Activated CD8-positive, alpha-beta T cell treated with anti-CD3 and anti-CD28 coated beads for 36 hours (primary cell): ENCODE measurements at places on chromosomes 11 and 22. TPM values are rescaled to one million over a fixed set of nuclear protein-coding genes. Genes with fewer than 3 reads are reported as not detected.

DNA sequence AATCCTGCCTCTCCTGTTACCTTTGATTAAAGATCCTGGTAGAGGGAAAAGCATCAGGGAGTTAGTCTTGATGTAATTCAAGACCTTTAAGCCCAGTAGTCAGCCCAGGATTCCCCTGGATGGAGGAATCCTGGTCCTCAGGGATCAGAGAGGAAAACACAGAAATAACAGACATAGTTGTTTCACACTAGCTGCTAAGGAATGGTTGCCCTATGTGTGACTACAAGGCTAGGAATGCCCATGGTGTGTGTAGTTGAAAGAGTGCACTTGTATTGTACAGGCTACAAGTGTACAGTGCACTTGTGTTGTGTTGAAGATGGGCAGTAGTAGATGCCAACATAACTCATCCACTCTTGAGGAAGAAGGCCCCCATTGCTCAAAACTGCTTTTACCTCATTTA lies 226.8 kb downstream of the AASDHPPT start:
- H3K27ac ChIP-seq: no peak overlapping the region
- H3K4me3 ChIP-seq: no peak overlapping the region
- no peaks in the 10 kb centered on the region for H3K36me3 ChIP-seq
- DNase-seq: no peak

- H3K27me3 ChIP-seq: no peaks in the 10 kb centered on the region
- peaks cover 10% of the 10 kb centered on the region for H3K4me1 ChIP-seq
- peak; percentile 71 for DNase-seq
- H3K36me3 ChIP-seq: no peaks in the 10 kb centered on the region
Measured at GRCh38 chr11:47355283-47356128, 3.0 kb upstream of the MYBPC3 start.

- H3K27me3 ChIP-seq: no peaks in the 10 kb centered on the region
- peaks cover 18% of the 10 kb centered on the region for H3K36me3 ChIP-seq
- H3K4me1 ChIP-seq: peaks cover 76% of the 10 kb centered on the region
- peak overlapping the region; percentile 57 for H3K27ac ChIP-seq
Measured at GRCh38 chr11:13315517-13316432, 38.2 kb downstream of the BMAL1 start.

DNA sequence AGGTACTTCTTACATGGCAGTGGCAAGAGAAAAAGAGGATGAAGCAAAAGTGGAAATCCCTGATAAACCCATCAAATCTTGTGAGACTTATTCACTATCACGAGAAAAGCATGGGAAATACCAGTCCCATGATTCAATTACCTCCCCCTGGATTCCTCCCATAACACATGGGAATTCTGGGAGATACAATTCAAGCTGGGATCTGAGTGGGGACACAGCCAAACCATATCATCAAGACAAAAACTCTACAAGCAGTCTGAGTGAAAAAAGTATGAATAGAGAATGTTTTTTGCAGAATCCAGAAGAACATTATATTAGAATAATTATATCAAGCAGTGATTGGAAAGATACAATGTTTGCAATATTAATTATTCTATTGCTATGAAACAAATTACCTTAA lies 893.7 kb downstream of the FAM181B start:
- peaks cover 2% of the 10 kb centered on the region for H3K4me1 ChIP-seq
- no peak overlapping the region for H3K4me3 ChIP-seq
- H3K27ac ChIP-seq: no peak overlapping the region
- no peak for DNase-seq

DNA sequence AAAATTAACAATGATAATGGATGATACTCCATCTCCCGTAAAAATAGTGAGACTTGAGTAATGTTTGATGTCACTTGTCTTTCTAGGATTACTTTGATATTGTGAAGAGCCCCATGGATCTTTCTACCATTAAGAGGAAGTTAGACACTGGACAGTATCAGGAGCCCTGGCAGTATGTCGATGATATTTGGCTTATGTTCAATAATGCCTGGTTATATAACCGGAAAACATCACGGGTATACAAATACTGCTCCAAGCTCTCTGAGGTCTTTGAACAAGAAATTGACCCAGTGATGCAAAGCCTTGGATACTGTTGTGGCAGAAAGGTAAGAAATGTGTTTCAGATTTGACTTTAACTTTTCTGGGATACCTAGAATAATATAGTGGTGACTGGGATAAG lies 48.0 kb upstream of the L3MBTL2 start:
- H3K27me3 ChIP-seq: no peaks in the 10 kb centered on the region
- no peak for DNase-seq
- H3K36me3 ChIP-seq: peaks cover 51% of the 10 kb centered on the region
- no peaks in the 10 kb centered on the region for H3K4me1 ChIP-seq
- no peak overlapping the region for H3K4me3 ChIP-seq

- H3K4me1 ChIP-seq: no peaks in the 10 kb centered on the region
- H3K36me3 ChIP-seq: no peaks in the 10 kb centered on the region
- H3K4me3 ChIP-seq: no peak overlapping the region
- no peak overlapping the region for H3K27ac ChIP-seq
- H3K27me3 ChIP-seq: peaks cover 2% of the 10 kb centered on the region
- no peak for DNase-seq
Measured at GRCh38 chr11:121356357-121356756, 63.8 kb downstream of the SC5D start.

Gene HORMAD2
- total RNA-seq: not detected

DNA sequence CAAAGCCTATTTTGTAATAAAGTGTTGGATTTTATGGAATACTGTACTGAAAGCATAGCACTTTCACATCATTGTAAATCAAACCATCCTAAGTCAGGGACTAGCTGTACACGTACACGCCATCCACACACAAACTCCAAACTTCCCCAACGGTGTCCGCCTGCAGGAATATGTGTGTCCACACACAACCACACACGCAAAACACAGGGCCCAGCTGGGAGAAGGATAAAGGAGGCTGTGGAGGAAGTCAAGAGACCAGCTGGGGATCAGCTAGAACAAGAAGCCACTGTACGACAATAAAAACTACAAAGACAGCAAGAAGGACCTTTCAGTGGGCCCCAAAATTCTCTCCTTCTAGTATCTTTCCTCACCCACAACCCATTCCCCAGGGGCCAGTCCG lies 1.6 kb downstream of the TRIM29 start:
- peaks cover 5% of the 10 kb centered on the region for H3K27me3 ChIP-seq
- no peak overlapping the region for H3K27ac ChIP-seq
- no peaks in the 10 kb centered on the region for H3K4me1 ChIP-seq

DNA sequence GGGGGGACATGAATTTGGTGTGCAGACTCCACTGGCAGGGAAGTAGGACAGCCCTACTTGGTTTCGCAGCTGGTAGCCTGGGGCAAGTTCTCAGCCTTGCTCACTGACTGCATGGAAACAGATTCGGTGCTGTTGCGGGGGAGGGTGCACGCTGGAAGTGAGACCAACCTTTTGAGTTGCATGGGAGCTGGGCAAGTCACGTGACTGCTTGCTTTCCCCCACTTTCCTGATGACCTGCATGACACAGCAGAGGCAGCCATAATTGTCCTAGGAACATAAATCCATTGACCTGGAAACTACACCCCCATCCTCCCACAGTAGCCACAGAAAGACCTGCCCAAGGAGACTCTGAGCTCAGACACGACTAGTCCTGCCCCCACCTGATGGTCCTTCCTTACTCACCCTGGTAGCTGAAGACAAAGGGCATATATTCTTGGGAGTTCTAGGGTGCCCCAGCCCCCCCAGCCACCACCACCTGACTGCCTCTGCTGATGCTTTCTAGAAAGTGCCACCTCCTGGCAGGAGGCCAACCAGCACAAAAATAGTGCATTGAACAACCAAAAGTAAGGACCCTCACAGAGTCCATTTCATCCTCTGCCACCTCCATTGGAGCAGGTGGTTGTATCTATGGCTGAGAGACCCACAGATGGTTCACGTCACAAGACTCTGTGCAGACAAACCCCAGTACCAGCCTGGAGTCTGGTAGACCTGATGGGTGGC lies 4.1 kb upstream of the HBG2 start:
- no peak overlapping the region for H3K4me3 ChIP-seq
- no peak for DNase-seq
- peaks cover 5% of the 10 kb centered on the region for H3K27me3 ChIP-seq
- H3K27ac ChIP-seq: no peak overlapping the region
- H3K36me3 ChIP-seq: no peaks in the 10 kb centered on the region

Gene DGAT2
- total RNA-seq: 1.7 TPM

Gene P2RY6
- total RNA-seq: not detected

DNA sequence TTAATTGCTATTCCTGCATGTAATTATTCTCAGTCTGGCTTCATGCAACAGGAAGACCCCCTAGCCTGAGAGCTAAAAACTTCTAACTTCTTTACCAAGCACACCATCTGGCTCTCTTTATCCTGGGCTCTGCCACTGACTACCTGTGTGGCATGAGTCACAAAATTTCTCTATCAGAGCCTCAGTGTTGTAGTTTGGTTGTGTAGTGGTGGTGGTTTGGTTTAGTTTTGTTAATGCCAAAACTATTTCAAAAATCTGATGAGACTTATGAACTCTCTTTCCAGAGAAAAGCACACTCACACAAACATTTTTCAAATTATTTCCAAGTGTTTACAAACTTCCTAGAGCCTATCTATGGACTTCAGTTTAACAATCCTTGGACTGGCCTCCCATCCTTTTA lies 7.5 kb upstream of the IL17RA start:
- H3K27ac ChIP-seq: no peak overlapping the region
- H3K36me3 ChIP-seq: no peaks in the 10 kb centered on the region
- H3K27me3 ChIP-seq: peaks cover 7% of the 10 kb centered on the region
- DNase-seq: no peak

GRCh38 chr22:17107547-17107810 lies 13.7 kb downstream of the TMEM121B start:
- peak overlapping the region; percentile 81 for H3K27ac ChIP-seq

Gene STARD10
- total RNA-seq: 8.1 TPM

- H3K4me1 ChIP-seq: peaks cover 15% of the 10 kb centered on the region
- H3K27me3 ChIP-seq: no peaks in the 10 kb centered on the region
- DNase-seq: peak; percentile 78
- H3K36me3 ChIP-seq: peaks cover 30% of the 10 kb centered on the region
- H3K27ac ChIP-seq: peak overlapping the region; percentile 88
Measured at GRCh38 chr22:30922151-30922611, 46.4 kb downstream of the MORC2 start.
